ENCODE measurements at places on chromosomes 2 and 18.

DNA sequence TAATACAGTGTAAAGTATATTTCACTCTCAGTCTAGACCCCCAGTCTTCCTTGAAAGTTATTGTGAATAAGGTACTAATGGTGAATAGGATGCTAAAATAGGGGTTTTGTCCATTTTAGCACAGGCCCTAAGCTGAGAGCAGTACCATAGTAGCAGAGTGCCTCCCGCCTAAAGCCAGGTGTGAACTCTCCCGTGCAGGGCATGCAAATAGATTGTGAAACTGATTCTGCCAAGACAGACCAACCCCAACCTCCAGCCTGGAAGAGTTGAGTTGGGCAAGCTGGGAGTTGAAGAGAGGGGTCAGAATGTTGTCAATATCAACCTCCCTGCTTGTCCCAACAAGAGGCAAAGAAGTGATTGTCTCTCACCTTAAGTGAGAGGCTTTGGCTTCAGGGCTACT is 97.4 kb upstream of the CYRIA start:
- no peak for DNase-seq

- DNase-seq = no peak
Measured at GRCh38 chr18:7207366-7207915, 23.4 kb upstream of the LRRC30 start.

GRCh38 chr2:197269815-197270214 is 40.8 kb downstream of the ANKRD44 start:
- DNase-seq = no peak

DNA sequence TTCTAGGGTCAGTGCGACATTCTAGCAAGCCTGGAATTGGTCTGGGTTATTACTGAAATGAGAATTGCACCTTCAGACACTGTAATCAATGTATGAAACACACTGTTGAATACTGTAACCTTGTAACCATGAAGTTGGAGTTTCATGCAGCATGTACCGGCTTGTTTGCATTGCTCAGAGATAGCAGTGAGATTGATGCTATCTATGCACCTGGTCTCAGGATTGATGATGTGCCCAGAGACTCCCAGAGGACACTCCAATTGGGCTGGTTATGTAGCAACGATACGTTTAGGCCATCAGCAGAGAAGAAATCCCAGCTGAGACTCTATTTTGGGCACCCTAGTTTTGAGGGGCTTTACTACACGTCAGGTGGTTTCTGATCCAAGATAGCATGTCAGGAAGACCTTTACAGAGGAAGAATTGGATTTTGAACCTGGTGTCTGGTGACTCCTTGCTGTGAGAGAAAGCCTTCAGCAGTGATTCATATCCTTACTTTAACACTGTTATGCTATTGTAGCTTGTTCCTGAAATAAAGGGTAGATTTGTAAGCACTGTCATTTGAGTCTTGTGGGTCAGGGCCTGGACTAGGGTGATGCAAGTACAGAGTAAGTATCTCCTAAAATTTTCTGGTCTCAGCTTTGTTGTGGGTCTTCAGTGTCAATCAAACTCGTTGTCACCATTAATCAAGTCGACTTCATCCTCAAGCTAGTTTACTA is 305.1 kb upstream of the GULP1 start:
- DNase-seq = no peak

Data from stimulated activated CD4-positive, alpha-beta T cell treated with anti-CD3 and anti-CD28 coated beads, Interleukin-15, amount 100 ng/mL, for 1 hour (primary cell).